Stimulated activated CD4-positive, alpha-beta T cell treated with anti-CD3 and anti-CD28 coated beads, TNF-alpha, amount 100 ng/mL, for 4 hours (primary cell): ENCODE measurements at places on chromosomes 6 and 20.
A peak's percentile ranks its signal among the peaks of the same experiment; 100 is the strongest.

GRCh38 chr6:112033791-112034615 lies 19.9 kb upstream of the CCN6 start:
- DNase-seq: no peak

DNA sequence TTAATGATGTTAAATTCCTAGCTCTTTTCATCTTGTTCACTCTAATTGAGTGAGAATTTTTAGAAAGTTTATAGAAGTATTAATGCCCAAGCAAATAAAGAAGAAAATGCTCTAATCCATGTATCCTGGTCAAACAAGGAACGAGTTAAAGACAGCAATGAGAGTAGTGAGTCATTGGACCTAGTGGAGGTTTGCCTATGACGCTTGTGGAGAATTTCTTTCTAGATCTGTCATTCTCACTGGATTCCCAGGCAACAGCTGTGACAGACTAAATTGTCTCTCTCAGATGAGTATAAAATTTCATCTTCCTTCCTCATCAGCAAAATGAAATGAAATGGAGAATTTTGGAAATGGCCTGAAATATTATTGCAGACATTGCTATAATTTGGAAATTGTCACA lies 127.9 kb downstream of the COL19A1 start:
- no peak for DNase-seq

GRCh38 chr6:157339432-157339831 lies 16.1 kb upstream of the TMEM242 start:
- no peak for DNase-seq

- no peak for DNase-seq
Measured at GRCh38 chr20:62117362-62117646, 5.0 kb upstream of the LSM14B start.

GRCh38 chr20:41167118-41167470 lies 29.8 kb downstream of the PLCG1 start:
- no peak for DNase-seq

- DNase-seq: no peak
Measured at GRCh38 chr6:72579865-72580264, 42.0 kb upstream of the KCNQ5 start.

GRCh38 chr20:9051508-9051907 lies 17.4 kb upstream of the PLCB4 start:
- no peak for DNase-seq

- no peak for DNase-seq
Measured at GRCh38 chr6:125953502-125953875, 3.1 kb upstream of the HINT3 start.

- no peak for DNase-seq
Measured at GRCh38 chr6:130244728-130245127, 22.0 kb upstream of the SAMD3 start.

DNA sequence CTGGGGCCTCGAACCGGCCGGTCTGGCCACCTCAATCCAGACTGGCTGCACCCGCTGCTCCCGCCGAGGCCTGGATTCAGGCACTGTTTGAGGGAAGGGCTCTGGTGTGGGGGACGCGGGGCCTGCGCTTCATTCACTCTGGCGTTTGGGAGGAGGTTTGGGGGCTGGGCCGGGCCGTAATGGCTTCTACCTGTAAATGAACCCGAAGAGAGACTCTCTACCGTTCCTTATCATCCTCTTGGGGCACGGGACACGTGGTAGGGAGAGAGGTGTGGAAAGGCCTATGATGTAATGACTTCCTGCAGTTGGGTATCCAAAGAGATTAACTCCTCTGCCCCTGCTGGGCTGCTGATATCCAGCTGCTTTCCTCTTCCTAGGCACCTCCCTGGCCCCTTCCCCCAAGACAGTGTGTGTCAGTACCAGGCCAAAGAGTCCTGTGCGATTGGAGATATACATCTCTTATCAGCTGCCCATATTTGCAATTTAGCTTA lies 1.8 kb downstream of the FOXO3 start:
- no peak for DNase-seq

DNA sequence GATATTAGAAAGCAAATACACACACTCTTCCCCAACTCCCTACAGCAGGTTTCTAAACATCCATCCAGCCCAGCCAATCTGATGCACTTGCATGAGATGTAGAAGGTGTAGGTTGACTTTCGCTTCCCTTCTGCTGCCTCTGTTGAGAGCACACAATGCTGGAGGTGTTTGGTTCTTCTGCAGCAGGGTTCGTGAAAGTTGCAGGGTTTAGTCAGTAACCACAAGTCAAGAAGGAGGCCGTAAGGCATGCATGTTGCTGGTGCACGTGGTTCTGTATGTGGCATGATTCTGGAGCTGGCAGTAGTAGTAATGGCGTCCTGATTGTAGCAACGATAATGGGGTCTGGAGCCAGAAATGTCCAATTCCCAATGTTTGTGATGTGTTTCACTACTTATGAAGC lies 53.0 kb downstream of the DEK start:
- DNase-seq: no peak

DNA sequence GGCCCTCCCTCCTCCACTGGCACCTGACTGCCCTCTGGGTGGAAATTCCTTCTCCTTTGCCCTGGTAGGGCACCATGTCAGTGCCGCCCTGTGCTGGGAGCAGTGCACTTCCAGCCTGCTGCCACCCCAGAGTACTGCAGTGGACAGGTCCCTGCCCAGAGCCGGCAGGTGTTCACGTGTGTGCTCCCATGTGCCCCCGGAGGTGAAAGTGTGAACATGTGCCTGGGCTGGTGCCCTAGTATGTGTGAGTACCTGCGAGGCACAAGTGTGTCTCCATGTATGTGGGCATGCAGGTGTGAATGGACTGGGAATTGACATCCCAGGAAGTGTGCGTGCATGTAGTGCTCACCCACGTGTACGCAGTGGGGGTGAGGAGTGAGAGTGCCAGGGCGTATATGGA lies 29.4 kb downstream of the SDCBP2 start:
- no peak for DNase-seq

DNA sequence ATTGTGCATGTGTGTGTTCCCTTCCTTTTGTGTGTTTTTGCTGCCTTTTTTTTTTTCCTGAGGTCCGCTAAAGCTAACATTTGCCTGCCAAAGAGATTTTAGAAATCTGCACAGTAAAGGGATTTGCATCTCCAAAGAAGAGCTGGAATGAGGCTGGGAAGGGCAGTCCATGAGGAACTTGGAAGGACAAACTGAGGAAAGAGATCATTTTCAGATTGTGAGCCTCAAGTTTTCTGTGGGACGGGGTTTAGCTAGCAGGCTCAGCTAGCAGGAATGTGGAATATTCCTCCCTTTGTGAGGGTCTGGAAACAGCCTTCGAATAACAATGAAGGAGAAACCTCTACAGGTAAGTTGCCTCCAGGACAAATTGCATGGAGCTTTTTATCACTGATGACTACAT lies 3.8 kb downstream of the INSM1 start:
- DNase-seq: no peak

DNA sequence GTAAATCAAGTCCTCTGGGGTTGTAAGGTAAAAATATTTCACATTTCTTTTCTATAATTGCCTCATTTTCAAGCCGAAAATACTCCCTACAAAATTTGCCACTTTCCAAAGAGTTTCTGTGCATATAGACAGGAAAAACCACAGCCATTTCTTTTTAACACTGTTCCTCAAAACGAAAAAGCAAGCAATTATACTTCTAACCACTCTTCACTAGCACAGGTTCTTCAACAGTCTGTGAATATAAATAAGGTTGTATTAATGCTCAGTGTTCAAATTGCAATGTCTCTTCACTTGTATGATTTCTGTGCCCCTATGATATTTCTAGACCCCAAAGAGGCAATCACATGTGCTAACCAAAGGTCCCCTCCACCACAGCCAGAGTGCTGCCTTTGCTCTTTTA lies 206.0 kb downstream of the SIM1 start:
- DNase-seq: no peak

- no peak for DNase-seq
Measured at GRCh38 chr6:20805021-20805420, 270.8 kb downstream of the CDKAL1 start.

DNA sequence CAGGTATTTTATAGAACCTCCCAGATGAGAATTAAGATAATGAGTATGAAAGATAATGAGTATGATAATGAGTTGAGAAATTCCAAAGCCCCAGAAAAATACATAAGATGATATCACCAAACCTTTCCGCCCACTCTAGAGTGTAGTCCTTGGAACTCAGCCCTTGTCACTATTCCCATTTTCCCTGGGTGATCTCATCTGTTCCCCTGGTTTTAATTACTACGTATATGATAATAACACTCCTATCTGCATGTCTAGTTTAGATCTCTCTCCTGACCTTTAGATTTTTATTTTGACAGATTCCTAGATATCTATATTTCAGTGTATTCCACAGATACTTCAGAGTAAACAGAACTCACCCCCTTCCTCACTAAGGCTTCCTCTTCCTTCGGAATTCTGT lies 51.0 kb upstream of the ASIP start:
- no peak for DNase-seq

DNA sequence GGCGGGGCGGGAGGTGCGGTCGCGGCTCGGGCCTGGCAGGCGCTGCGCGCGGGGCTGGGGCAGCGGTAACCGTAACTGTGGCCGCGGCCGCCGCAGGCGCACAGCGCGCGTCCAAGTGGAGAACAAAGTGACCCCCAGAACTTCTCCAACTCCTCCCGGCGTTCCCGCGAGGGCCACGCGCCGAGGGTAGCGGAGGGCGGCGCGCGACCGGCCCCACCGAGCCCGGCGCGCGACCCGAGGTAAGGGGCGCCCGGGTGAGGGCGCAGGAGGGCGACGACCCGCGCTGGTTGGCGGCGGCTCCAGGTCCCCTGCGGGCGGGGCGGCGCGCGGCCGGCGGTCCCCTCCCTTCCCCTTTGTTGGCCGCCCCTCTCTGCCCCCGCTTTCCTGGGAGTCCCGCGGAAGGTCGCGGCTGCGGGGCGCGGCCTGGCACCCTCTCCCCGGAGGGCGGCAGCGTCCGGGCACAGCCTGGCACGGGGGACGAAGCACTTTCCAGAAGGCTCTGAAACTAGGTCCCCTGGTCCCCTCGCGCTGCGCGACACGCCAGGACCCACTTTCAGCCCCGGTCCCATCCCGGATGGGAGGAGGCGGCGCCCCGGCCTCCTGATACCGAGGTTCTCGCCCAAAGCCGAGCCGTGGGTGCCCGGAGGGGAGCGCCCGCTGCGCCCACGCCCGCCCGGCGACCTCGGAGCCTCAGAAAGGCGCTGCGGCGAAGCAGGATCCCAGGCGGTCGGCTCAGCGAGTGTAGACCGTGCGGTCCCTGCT lies at the start of gene TIAM2:
TIAM2 (plus strand) TSS at position 62 of the 762 bp plus-strand sequence. CDS start 133,909 bp downstream, outside the sequence.
- DNase-seq: peak; percentile 8
